ENCODE measurements at places on chromosomes 2 and 18. TPM values are rescaled to one million over a fixed set of nuclear protein-coding genes. Genes with fewer than 3 reads are reported as not detected.

- H3K27me3 ChIP-seq, result no peaks in the 10 kb centered on the region
- no peaks in the 10 kb centered on the region for H3K4me1 ChIP-seq
- H3K27ac ChIP-seq, result peak overlapping the region; percentile 92
- no peaks in the 10 kb centered on the region for H3K36me3 ChIP-seq
Measured at GRCh38 chr2:165068487-165068757, 113.1 kb upstream of the SLC38A11 start.

Gene UNC50
- 62.0 TPM for polyA plus RNA-seq

DNA sequence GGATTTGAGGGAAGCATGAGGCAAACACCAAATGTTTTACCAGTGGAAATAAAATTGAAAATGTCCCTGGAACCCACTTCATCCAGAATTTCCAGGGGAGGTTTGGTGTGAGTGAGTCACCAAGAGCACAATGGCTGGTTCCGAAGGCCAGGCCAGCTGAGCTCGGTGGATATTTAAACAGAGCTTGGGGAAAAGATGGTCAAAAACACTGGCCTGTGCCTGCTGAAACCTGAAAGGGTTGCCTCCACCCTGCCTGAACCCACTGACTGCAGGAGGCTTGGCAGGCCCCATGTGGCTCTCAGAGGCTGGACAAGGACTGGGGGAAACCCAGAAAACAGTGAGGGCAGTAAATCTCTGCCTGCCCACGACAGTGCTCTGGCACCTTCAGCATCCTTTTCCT is 93.9 kb downstream of the TTC32 start:
- H3K36me3 ChIP-seq, result no peaks in the 10 kb centered on the region
- no peak for DNase-seq
- H3K4me3 ChIP-seq, result no peak overlapping the region
- no peak overlapping the region for H3K27ac ChIP-seq

Gene PROM2
- 0.38 TPM for polyA plus RNA-seq

Gene TRPM8
- polyA plus RNA-seq, result 0.85 TPM

Gene WDCP
- polyA plus RNA-seq, result 11.9 TPM

DNA sequence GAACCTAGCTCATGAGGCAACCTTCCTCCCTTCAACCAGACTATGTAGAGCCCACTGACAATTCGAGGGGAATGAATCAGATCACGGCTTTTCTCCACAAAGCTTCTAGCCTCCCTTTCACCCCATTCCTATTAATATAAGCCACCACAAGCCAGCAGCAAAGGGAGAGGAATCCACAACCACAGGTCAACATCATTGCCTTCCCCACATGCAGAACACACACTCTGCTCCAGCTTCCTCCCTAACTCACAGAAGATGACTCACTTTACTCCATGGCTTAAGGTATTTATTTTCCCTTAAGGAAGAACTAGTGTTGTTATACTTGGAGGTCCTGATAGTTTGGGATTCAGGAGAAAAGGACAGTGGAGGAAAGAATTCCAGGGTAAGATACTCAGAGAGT is 272.2 kb downstream of the C1D start:
- DNase-seq, result no peak
- no peak overlapping the region for H3K27ac ChIP-seq
- no peaks in the 10 kb centered on the region for H3K4me1 ChIP-seq
- no peak overlapping the region for H3K4me3 ChIP-seq
- no peaks in the 10 kb centered on the region for H3K36me3 ChIP-seq

DNA sequence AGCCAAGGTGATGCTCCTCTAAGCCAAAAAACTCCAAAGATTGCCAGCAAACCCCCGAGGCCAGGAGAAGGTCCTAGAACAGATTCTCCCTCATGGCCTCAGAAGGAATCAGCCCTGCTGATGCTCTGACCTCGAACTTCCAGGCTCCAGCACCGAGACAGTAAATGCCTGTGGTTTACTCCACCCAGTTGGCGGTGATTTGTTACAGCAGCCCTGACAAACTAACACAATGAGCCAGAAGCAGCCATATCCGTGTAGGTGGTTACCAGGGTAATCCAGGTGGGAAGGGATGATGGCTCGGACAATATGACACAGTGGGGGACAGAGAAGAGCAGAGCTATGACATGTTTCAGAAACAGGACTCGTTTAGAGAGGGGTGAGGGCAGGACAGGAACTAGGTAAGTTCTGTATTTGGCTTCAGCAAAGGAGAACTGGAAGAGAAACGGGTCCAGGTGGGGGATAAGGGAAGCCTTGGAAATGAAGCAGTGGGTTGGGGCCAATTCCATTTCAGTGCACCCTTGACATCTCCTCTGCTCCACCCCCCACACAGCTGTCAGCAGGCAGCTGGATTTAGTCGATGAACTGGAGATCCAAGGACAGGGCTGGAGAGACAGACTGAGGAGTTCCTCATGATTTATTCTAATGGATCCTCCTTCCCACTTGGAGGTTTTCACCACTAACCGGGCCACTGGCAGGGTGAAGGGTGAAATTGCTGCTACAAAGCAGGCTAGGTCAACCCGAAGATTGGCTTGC is 179.7 kb upstream of the SH3BP4 start:
- no peaks in the 10 kb centered on the region for H3K4me1 ChIP-seq
- DNase-seq, result no peak
- no peak overlapping the region for H3K27ac ChIP-seq
- H3K4me3 ChIP-seq, result no peak overlapping the region

- H3K27ac ChIP-seq, result no peak overlapping the region
- peak; percentile 16 for DNase-seq
- H3K4me3 ChIP-seq, result no peak overlapping the region
- H3K36me3 ChIP-seq, result peaks cover 10% of the 10 kb centered on the region
Measured at GRCh38 chr2:152743002-152743401, 24.6 kb downstream of the ARL6IP6 start.

Gene DYNAP
- polyA plus RNA-seq, result not detected

DNA sequence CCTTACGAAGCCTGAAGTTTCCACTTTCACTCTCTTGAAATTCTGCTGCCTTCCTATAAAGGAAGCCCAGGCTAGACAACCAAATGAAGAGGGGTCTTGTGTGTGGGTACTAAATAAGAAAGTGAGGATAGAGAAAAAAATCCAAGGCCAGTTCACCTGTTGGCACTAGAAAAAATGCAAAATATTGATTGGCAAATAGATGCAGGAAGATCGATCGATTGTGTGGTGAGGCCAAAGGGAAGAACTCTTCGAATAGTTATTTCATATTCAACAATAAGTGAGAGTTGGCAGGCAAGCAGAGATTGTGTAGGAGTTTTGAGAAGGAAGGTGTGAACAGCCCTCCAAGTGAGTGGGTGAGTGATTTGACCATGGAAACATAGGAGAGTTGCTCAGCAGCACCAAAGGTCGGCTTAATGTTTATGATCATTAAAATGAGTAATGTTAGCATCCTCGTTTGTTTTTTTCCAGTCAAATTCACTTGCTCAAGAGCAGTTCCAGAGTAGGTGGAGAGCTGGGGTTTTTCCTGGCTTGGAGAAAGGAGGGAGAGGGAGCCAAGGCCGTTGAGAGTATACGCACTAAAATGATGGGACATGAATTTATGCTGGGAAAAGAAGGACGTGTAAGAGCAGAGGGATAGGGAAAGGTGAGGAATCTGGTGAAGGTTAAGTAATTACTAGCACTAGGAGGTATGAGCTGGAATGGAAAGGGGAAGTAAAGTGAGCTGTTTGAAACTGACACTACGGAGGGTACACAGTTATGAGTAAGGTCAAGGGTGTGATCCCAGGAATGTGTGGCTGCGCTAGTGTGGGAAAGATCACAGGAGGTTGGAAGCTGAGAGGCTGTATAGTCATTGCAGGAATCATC is 1.1 kb upstream of the NAPG start:
- no peaks in the 10 kb centered on the region for H3K36me3 ChIP-seq
- no peak for DNase-seq
- H3K4me1 ChIP-seq, result peaks cover 6% of the 10 kb centered on the region
- H3K4me3 ChIP-seq, result no peak overlapping the region
- no peak overlapping the region for H3K27ac ChIP-seq

- H3K27me3 ChIP-seq, result 0 out of 2 replicates have a peak, but pooled peaks cover 10% of the 10 kb centered on the region
- H3K36me3 ChIP-seq, result no peaks in the 10 kb centered on the region
- H3K27ac ChIP-seq, result no peak overlapping the region
- no peak overlapping the region for H3K4me3 ChIP-seq
Measured at GRCh38 chr2:1778566-1778965, 34.3 kb upstream of the PXDN start.

- no peaks in the 10 kb centered on the region for H3K27me3 ChIP-seq
- no peaks in the 10 kb centered on the region for H3K36me3 ChIP-seq
- DNase-seq, result no peak
- no peak overlapping the region for H3K4me3 ChIP-seq
Measured at GRCh38 chr18:24683925-24684324, 223.5 kb downstream of the HRH4 start.

Gene BOLL
- not detected for polyA plus RNA-seq

Gene MALL
- polyA plus RNA-seq, result 5.2 TPM

- H3K36me3 ChIP-seq, result no peaks in the 10 kb centered on the region
- peaks cover 16% of the 10 kb centered on the region for H3K4me1 ChIP-seq
- no peak overlapping the region for H3K27ac ChIP-seq
- DNase-seq, result peak; percentile 46
- H3K27me3 ChIP-seq, result no peaks in the 10 kb centered on the region
Measured at GRCh38 chr2:205613970-205614559, 68.2 kb upstream of the NRP2 start.

Gene PID1
- polyA plus RNA-seq, result 0.16 TPM

Gene HRH4
- not detected for polyA plus RNA-seq

Gene DES
- 0.21 TPM for polyA plus RNA-seq

GRCh38 chr2:9805435-9806297 is 37.6 kb upstream of the TAF1B start:
- no peak overlapping the region for H3K27ac ChIP-seq
- DNase-seq, result peak; percentile 41

GRCh38 chr2:45941531-45942236 is 290.2 kb downstream of the PRKCE start:
- no peaks in the 10 kb centered on the region for H3K36me3 ChIP-seq

DNA sequence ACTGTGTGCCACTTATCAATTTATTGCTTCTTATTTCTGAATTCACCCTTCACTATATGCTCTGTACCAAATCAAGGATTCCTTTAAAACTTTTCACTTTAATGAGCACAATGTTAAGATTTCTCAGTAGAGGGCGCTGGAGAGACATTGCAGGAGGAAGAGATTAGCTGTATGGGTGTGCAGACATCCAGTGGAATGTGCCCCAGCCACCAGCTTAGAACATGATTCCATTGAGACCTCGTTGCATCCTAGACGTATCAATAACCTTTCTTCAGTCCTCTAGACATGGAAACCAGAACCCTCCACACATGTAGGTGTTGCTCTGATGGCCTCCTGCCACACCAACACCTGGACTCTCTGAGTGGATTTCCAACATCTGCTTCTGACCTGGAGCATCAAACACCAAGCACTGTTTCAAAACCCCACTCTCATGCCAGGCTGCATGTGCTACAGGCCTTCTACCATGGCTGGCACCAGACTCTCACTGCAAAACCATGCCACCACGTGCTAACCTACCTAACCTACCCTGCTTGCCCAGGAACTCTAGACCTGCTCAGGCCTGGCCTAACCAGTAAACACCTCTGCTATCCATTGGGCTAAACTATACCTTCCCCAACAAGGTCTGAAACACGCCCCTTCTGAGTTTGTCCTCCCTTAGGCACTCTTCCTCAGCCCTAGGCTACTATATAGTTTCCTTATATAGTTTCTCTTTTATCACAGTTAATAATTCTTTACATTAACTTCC is 633.2 kb upstream of the PKDCC start:
- no peaks in the 10 kb centered on the region for H3K4me1 ChIP-seq
- no peaks in the 10 kb centered on the region for H3K36me3 ChIP-seq
- DNase-seq, result peak; percentile 27
- no peaks in the 10 kb centered on the region for H3K27me3 ChIP-seq

GRCh38 chr2:210389856-210390255 is 74.9 kb upstream of the MYL1 start:
- no peaks in the 10 kb centered on the region for H3K27me3 ChIP-seq
- H3K36me3 ChIP-seq, result no peaks in the 10 kb centered on the region
- DNase-seq, result no peak

Gene ASPRV1
- 0.23 TPM for polyA plus RNA-seq

DNA sequence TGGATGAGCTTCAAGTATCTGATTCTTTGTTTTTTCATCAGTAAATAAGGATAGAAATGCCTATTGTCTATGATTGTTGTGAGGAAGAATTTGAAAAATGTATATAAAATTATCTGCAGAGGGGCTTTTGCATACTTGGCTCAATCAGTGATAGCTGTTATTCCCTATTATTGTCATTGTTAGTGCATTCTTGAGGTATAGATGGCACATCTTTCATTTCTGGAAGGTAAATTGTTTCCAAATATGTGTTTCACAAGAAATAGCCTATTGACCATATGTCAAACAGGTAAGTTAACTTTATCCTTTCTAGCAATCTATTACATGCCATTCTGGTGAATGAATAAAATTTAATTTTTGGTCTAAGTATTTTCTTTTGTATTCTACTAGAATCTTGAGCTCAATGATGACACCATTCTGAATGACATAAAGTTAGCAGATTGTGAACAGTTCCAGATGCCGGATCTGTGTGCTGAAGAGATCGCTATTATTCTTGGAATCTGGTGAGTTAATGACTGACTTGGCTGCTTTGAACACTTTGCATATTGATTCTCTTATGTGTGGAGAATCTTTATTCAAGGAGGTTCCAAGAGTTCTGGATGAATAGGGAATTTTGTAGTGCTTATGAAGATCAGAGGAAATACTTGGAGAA is 44.2 kb downstream of the TTC27 start:
- DNase-seq, result no peak
- no peaks in the 10 kb centered on the region for H3K36me3 ChIP-seq
- H3K27me3 ChIP-seq, result no peaks in the 10 kb centered on the region
- peak overlapping the region; percentile 26 for H3K27ac ChIP-seq
- peaks cover 10% of the 10 kb centered on the region for H3K4me1 ChIP-seq

DNA sequence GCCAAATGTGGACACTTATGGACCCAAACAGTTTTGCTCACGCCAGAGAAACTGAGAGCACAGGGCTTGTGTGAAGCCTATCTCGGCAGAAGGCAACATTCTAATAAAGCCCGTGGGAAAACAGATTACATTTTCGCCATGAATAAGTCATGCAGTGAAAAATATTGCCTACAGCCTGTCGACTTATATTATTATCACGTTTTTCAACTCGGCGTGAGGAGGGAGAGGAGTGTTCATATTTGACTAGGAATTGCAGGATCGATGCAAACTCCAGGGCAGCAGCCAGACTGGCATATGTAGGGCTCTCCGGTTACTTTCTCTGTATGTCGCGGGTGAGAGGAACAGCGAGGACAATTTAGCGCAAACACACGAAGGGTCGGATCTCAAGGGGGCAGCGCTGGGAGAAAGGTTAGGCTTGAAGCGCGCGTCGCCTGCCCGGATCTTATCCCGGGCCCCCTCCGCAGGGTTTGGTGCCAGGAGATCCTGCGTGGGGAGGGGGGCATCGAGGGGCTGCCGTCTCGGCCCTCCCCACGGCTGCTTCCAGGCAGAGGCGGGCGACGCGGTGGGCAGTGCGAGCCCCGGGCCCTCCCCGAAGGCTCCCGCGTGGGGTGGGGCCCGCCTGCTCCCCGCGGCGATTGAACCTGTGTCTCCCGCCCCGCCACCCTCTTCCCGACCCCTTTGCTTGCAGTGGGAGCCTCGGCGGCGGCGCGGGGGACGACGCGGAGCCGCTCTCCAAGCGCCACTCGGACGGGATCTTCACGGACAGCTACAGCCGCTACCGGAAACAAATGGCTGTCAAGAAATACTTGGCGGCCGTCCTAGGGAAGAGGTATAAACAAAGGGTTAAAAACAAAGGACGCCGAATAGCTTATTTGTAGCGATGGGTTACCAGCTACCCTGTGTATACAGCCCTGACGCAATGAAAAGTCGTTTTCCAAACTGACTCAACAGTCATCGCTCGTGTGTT is 4.4 kb downstream of the ADCYAP1 start:
- H3K27ac ChIP-seq, result no peak overlapping the region
- H3K36me3 ChIP-seq, result no peaks in the 10 kb centered on the region
- DNase-seq, result peak; percentile 27
- H3K4me1 ChIP-seq, result no peaks in the 10 kb centered on the region

All from SK-N-SH (cell line).